Stimulated activated naive CD4-positive, alpha-beta T cell treated with Interleukin-2 at 50 U/mL for 16 hours (primary cell): ENCODE measurements at places on chromosomes 4 and X.

DNA sequence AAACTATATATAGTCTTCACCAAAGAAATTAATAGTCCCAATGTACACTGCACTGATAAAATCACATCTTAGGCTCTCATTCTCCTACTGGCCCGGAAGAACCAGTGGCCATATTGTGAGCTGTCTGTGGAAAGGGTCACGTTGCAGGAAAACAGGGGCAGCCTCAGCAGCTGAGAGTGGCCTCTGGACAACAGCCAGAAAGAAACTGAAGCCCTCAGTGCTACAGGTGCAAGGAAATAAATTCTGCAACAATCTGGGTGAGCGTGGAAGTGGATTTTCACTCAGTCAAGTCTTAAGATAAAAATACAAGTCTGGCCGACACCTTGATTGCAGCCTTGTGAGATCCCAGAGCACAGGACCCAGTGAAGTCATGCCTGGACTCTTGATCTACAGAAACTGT lies 3.2 kb upstream of the SLC25A14 start:
- DNase-seq: no peak

DNA sequence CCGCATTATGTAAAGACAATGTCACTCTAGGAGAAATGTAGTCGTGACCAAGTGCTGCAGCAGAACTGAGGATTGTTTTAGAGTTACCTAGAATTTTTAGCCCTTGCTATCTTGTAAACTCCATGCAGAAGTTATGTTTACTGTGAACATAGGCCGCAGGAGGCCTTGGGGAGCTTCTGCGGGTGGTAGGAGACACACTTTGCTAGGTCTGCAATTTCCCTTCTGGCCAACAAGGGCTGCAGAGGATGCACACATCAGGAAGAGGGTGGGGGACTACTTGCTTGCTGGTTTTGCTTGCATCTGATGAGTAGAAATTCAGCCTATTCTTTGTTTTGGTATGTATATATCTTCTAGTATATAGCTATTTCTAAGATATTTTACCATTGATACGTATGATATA lies 23.1 kb downstream of the BANK1 start:
- no peak for DNase-seq

- DNase-seq: no peak
Observed at GRCh38 chr4:107497054-107497453, 223.0 kb downstream of the PAPSS1 start.

DNA sequence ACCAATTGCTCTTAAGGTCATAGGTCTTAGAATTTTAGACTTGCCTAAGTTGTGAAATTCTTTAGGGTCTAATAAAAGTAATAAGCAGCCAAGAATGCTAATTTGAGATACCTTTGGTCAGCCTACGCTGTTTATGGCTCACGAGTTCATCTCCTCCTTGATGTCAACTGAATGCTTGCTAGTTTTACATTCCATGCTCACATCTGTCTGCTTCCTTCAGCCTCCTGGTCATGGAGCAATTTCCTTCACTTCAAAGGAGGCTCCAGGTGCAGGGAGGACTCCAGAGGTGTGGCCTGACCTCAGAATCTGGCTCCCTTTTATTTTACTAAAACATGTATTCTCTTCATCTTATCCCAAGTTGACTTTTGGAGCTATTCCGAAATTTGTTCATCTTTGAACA lies 23.3 kb upstream of the LNX1 start:
- no peak for DNase-seq

DNA sequence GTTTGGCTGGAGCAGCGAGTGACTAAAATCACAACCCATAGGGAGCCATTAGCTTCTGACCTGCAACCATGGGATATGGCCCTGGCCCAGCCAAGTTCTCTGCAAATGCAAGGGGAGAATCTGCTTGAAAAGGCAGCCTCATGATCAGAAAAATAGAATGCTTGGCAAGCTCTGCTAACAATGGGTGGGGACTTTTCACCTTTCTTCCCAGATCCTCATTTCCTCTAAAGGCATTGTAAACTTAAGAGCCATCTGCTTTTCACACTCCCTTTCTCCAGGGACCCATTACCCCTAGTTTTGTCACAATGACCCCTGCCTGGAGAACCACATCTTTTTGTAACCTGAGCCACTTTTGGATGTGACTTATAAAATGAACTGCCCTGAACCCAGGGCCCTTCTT lies 104.3 kb downstream of the PARM1 start:
- DNase-seq: no peak
